ENCODE measurements at places on chromosomes 4 and X. TPM values are rescaled to one million over a fixed set of nuclear protein-coding genes. Genes with fewer than 3 reads are reported as not detected.
A peak's percentile ranks its signal among the peaks of the same experiment; 100 is the strongest.

The BTK gene
- total RNA-seq: not detected

The SLITRK4 gene
- 5.7 TPM for total RNA-seq

The GPC3 gene
- 171 TPM for total RNA-seq

The UGT2B15 gene
- total RNA-seq: not detected

The ITGB1BP2 gene
- total RNA-seq: 99.7 TPM

The NOCT gene
- 11.1 TPM for total RNA-seq

The IGFBP7 gene
- total RNA-seq: 66.1 TPM

The FHIP1A gene
- 15.5 TPM for total RNA-seq

The ATP5ME gene
- total RNA-seq: 177 TPM

GRCh38 chr4:145734576-145735346, 54.8 kb downstream of the C4orf51 start:
- no peak for DNase-seq

DNA sequence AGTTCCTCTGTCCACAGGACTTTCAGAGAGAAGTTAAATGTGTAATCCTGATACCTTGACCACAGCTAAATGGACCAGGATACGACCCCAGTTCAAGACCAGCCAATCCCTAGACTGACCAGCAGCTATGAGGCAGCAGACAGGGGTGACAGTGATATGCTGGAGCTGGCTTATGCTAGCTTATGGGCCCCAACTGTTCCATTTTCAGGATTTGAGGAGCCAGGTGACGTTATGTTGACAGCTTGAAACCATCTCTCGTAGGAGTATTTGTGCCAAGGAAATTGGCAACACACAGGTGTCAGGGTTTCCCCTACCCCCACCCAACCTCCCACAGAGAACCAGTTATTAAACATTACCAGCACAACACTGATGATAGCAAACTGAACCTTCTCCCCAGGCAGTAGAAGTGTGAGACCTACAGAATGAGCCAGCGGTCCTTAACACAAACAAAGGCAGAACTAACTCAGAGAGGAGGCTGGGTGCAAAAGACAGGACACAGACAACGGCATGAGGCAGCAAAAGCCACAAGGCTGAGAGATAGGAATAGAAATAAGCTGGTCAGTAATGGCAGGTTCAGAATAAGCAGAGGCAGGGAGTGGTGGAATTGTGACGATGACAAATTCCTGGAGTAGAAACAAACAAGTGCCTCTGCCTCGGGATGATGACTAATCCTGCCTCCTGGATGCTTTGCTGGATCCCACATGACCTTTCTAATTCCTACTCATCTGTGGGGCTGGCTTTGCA, 85.6 kb upstream of the CPEB2 start:
- DNase-seq: no peak

DNA sequence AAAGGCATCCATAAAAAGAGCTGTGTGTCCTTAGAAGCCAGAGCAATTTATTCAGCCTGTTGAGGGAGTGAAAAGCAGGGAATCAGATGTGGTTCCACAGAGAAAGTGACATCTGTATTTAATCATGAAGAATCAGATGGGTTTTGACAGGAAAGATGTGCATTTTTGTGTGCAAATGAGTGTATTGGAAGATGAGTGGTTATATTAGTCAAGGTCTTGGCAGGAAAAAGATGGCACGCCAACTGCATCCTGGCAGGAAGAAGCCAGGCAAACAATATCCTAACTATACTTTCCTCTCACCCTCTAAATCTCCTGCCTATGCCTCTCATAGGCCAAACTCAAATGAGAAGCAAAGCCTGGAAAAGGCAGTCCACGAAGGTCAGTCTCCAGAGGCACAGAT, 59.1 kb downstream of the SCFD2 start:
- peak; percentile 14 for DNase-seq

GRCh38 chr4:165715989-165716388, 157.0 kb upstream of the TLL1 start:
- DNase-seq: no peak

DNA sequence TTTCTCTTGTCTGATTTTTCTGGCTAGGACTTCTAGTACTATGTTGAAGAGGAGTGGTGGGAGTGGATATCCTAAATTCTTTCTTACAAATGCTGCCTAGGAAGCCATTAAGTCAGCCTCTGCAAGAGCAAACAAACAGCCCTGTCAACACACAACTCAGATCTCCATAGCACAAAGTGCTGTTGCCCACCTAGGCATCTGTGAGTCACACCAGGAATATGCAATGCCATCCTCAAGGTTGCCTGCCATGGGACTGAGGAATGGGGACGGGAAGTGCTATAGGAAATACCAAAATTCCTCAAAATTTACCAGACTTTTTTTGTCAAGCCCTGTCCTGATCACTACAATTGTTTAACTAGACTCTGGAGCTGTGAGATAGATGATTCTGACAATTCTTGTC, 466.9 kb downstream of the FSTL5 start:
- DNase-seq: no peak

DNA sequence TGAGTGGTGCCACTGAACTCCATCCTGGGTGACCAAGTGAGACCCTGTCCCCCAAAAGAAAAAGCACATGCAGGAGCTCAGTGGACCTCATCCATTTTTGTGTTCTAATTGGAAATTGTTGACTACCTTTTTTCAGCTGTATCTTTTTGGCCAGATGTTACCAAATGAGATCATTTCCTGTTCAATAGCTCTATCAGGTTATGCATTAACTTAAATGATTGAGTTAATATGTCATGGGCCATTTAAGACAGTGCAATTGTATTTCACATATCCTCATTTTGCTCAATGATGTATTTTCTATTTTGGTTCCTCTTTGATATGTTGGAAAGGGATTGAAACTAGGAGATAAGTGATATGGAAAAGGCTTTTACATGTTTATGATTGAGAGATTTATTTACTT, 26.2 kb upstream of the RHOH start:
- no peak for DNase-seq

- no peak for DNase-seq
These were observed 118.0 kb downstream of the IRF2 start for GRCh38 chr4:184356366-184356765.

GRCh38 chr4:147691820-147692219, 7.9 kb upstream of the PRMT9 start:
- DNase-seq: no peak

DNA sequence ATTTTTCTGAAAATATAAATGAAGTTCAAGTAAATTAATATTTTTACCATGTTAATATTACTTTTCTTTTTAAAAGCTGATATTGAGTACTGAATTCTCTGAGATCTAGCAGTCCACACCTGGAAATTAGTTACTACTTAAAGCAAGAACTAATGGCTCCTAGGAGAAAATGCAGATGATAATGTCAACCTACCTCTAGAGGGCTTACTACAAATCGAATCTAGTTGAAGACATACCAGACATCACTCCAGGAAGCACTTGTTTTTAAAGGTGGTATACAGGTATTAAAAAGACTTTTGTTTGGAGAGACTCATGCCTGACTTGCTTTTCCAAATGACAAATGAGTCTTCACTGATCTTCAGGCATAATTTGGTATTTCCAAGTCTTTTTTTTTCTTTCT, 516.4 kb upstream of the BOD1L1 start:
- DNase-seq: no peak

DNA sequence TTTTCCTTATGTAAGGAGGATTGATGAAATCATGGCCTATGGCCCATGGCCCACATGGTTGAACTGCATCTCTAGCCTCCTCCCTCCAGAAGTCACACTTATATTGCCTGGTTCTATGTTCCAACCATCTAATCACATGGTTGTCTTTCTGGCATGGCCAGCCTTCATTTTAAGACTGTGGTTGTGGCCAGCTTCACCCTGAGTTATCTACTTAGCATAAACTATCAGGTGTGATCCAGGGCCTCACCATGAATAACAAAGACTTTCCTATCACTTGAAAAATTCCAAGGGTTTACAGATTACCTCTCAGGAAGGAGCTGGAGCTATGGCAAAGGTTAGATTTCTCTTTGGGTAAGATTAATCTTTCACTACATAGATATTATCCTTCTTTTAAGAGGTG, 222.8 kb downstream of the SNCA start:
- DNase-seq: no peak

DNA sequence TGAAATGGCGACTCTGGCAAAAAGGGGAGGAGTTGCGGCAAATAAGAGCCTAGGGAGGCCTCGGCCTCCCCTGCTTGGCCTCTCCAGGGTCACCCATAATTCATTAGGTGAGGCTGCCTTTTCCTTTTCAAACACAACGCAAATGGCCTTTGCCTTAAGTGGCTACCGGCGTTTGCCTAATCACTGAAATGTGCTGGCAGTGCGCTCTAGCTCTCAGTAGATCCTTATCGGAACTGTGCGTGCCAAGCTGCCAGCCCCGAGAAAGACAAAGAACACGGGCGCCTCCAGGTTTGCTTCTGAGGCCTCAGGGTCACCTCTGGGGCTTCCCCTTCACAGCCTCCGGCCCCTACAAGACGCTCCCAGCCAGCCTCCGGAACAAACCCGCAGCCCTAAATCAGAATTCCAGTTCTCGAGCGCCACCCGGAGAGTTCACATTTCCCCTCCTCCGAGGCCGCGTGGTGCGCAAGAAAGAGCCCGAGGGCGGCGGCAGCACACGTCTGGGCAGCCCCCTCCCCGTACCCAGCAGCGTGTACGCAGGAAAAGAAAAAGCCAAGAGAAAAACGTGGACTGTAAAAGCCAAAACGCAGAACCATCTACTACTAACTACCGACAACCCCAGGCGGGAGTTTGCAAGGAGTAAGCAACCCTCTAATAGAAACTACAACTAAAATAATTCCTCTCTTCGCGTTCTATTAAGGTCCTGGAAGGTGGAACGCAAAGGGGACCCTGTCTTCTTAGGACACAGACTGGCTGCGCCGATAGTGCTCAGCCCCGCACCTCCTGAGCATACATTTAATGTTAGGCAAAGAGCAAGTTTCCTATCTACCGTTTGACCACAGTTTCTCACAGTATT, 76.5 kb upstream of the BCOR start:
- peak; percentile 59 for DNase-seq

- peak; percentile 72 for DNase-seq
These were observed 631.5 kb downstream of the RAB28 start for GRCh38 chr4:12852338-12853307.

GRCh38 chr4:94827481-94828110, 69.8 kb downstream of the BMPR1B start:
- DNase-seq: no peak

DNA sequence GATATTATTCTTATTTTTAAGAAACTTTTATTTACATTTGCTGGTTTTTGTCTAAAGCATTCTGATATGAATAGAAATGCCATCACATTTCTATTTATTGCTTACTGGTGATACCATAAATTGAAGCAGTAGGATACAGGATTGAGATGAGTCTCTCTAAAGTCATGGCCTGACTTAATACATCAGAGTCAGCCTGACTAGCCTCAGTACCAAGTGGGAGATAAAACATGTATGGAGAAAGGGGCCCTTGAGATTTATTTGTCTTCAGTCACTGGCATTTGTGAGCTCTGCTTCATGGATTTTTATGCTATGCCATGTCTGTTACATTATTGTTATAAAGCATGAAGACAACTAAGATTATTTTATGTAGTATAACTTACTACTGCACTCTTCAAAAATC, 465.5 kb downstream of the ADGRL3 start:
- DNase-seq: no peak

GRCh38 chr4:90621080-90621479, 493.9 kb downstream of the CCSER1 start:
- DNase-seq: no peak

GRCh38 chr4:30904588-30904987, 184.4 kb downstream of the PCDH7 start:
- no peak for DNase-seq

- DNase-seq: no peak
These were observed 5.5 kb upstream of the PAK3 start for GRCh38 chrX:111090458-111090857.

GRCh38 chr4:147809211-147809610, 77.3 kb downstream of the ARHGAP10 start:
- DNase-seq: no peak

- no peak for DNase-seq
These were observed 65.3 kb downstream of the CLNK start for GRCh38 chr4:10619220-10619619.

DNA sequence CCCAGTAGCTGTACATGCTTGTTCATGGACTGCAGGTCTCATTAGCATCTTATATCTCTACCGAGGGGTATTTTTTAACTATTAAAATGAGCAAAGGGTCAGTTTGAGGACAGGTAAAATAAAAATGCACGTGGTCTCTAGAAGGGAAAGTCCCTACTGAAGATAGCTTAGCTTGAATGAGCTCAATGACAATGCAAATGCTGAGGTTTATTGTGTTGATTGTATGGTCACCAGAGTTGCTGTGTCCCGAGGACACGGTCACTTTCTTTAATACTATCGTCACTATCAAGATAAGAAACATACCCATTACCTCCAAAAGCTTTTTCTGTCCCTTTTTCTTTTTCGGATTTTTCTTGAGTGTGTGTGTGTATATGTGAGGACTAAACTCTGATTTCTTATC, 250.5 kb upstream of the PRKX start:
- no peak for DNase-seq

DNA sequence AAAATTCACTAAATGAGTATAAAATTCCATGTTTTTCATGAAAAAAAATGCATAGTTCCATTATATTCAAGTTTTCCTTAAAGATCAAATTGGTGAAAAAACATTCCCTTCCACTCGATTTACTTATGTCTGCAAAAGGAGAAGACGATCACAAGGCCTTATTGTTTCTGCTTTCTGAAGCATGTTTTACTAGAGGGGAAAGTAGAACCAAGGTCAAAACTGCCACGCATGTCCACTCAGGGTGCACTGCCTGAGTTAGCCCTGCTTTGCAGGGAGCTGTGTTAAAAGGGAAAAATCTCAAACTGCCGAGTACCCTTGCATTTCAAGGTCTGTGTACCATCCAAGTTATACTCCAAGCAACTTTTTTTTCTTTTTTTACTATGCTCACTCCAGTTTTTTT, 57.2 kb downstream of the TRAPPC11 start:
- no peak for DNase-seq

DNA sequence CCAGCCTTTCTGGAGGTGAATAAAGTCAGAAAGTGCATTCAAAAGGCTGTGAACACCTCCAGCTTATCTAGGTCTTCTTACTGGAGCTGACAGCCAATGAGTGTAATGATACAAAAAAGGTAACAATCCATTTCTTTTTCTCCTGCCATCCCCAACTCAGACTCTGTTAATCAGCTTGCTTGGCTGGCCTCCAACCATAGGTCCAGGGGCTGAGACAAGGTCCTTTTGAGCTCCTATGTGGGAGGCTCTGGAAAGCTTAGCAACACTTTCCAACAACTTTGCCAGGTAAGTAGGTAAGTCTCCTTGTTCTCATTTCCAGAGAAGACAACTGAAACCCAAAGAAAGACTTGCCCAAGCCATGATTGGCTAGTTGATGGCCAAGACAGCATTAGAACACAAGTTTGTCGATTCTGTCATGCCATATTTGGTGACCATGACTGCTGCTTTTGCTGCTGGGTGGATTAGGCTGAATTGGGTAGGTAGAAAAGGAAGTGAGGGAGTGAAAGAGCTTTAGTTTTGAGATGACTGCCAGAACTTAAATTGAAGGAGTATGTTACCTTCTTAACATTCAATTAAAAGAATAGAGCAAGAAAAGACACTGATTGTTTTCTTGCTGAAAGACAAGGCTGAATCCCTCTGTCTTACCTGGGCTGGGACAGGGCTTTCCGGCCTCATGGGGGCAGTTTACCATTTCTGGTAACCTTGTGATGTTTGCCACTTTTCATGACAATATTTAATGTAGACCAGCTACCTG, 22.8 kb downstream of the VSIG4 start:
- DNase-seq: no peak

GRCh38 chrX:139831675-139832456, 101.0 kb downstream of the ATP11C start:
- peak; percentile 19 for DNase-seq

- DNase-seq: no peak
These were observed 5.4 kb upstream of the SHOX start for GRCh38 chrX:625137-625691.
